Endothelial cell of umbilical vein (primary cell): ENCODE measurements at places on chromosomes 11 and 22. TPM values are rescaled to one million over a fixed set of nuclear protein-coding genes. Genes with fewer than 3 reads are reported as not detected.

The CCT8L2 gene
- not detected in 2 replicates for total RNA-seq

The NXPE1 gene
- not detected in 2 replicates for total RNA-seq

The SNX32 gene
- 1.0 TPM in 1 of 2 replicates, not detected in the other for total RNA-seq

The SERPIND1 gene
- 0.25 and 1.8 TPM in 2 replicates for total RNA-seq

The FANCF gene
- 7.4 and 7.6 TPM in 2 replicates for total RNA-seq

The PHLDB1 gene
- 183 and 227 TPM in 2 replicates for total RNA-seq

The TREH gene
- total RNA-seq, result not detected in 2 replicates

The CASP5 gene
- total RNA-seq, result not detected in 2 replicates

The UNC93B1 gene
- total RNA-seq, result 10.6 and 11.5 TPM in 2 replicates

The PRG3 gene
- not detected in 2 replicates for total RNA-seq

The IL17REL gene
- total RNA-seq, result 0.12 and 0.15 TPM in 2 replicates

The SLCO2B1 gene
- total RNA-seq, result not detected in 2 replicates

The CPT1A gene
- total RNA-seq, result 52.1 and 62.1 TPM in 2 replicates

The ZNF215 gene
- 2.9 and 6.0 TPM in 2 replicates for total RNA-seq

The TMEM191B gene
- 1.9 TPM in 1 of 2 replicates, not detected in the other for total RNA-seq
